ENCODE measurements at places on chromosomes 7 and 10.

GRCh38 chr7:1011297-1012003 is 28.5 kb downstream of the CYP2W1 start:
- no peak for DNase-seq

DNA sequence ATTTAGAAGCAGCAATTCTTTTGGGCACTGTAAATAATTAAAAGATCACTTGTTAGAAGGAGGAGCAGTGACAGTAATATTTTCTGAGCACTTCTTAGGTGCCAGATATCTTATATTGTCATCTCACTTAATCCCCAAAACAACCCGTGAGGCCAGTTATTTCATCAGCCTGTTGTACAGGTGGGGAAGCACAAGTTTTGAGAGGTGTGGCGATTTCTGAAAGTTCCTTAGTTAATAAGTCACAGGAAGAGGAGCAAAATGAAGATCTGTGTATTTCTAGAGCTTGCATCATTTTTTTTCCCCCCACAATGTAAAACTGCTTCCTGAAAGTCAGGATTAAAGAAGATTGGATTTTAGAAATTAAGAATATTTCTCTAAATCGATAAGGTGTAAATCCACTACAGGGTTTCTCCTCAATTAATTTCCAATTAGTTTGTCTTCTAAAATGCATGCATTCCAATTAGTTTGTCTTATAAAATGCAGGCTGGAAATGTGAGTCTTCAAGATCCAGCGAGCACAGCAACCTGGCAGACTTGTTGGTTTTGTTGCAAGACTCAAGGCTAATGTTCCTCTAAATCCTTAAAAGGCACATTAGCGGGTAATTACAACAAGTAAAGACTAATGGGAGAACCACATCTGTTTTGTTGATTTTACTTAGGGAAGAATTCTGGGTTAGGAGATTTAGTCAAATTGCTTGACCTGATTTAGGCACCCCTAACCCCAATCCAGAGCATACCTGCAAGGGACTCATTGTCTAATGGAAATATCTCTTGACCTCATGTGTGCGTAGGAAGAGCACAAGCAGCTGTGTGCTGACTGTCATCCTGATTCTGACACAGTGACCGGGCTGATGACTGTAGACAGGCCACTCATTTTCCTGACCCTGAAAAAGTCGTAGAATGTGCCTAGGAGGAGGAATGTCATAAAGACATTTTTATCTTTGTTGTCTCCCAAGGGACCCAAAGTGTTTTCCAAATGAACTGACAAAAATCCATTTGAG is 272.0 kb downstream of the BAMBI start:
- DNase-seq, result no peak

DNA sequence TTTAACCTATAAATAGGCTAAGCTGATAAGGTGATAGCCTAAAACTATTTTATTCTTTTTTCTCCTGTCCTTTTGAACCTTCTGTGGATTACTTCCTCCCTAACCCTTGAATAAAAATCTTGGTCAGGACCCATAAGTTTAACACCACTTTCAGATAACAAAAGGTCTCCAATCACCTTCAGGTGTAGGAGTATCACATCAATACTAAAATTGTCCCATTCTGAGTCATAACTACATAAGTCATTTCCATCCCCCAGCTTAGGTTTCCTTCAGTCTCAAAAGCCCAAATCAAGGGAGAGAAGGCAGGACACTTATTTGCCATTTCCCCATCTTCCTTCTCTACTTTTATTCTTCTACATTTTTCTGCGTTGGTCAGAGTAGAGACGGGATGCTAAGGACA is 56.9 kb upstream of the WNT16 start:
- DNase-seq, result no peak

DNA sequence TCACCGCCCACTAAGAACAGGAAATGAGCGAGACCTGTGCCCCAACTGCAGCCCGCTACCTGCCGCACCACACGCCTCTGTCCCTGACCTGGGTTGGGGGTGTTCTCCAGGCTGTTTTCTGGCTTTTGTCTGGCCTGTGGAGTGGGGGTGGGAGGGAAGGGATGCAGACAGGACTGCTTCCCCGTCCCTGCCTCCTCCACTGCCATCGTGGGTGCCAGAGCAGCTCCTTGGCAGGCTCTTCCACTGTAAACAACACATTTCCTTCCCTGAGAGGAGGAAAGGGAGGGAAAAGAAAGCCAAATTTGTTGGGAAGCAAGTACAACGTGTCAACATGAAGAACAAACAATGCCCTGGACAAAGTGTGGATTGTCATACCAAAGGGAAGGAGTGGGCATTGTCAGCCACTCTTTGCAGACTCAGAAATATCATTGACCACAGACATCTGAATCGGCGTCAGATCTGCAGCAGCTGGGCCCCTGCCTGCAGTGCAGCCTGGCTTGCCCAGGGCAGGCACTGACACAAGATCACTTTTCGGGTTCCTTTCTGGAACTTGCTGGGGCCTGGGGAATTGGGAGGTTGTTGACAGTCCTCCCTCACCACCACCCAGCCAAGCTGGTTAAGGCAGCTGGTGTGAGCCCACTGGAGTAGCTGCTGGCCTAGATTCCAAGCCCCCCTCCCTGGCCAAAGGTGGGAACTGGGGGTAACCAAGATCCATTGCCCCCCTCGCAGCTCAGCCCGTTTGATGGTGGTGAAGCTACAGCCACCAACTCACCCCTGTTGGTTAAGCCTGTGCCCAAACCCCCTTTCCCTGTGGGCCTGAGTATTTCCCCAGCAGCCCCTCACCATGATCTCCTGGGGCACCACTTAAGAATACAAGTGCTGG is 22.6 kb upstream of the TRIM8 start:
- no peak for DNase-seq

DNA sequence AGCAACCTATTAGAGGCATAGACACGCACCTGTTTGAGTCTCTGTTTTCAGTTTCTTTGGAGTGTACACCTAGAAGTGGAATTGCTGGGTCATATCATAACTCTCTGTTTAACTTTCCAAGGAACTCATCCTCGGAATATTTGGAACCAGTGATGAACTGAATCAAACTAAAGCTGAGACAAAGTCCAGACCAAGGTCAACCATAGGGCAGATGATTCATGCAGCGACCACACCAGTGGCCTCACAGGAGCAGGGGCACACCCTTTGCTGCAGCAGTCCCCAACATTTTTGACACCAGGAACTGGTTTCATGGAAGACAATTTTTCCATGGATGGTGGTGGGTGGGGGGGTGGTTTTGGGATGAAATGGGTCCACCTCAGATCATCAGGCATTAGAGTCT is 4.9 kb upstream of the OPTN start:
- no peak for DNase-seq

- no peak for DNase-seq
Observed at GRCh38 chr7:116912269-116912909, 40.9 kb upstream of the ST7 start.

DNA sequence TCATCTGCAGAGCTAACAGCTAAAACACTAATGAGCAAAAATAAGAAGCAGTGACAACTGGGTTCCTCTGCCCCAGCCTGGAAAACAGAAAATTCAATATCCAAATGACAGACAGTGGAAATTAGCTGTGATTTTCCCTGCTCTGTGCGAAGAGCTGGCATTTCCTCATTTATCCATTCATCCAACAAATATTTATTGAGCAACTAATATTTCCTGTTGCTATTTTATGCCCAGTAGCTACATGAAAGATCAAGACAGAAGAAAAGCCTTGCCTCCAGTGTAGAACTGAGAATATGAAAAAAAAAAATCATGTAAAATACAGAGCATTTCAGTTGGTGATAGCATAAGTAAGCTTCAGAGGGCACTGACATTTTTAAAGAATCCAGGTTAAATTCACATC is 140.9 kb downstream of the ABCA13 start:
- DNase-seq, result no peak

DNA sequence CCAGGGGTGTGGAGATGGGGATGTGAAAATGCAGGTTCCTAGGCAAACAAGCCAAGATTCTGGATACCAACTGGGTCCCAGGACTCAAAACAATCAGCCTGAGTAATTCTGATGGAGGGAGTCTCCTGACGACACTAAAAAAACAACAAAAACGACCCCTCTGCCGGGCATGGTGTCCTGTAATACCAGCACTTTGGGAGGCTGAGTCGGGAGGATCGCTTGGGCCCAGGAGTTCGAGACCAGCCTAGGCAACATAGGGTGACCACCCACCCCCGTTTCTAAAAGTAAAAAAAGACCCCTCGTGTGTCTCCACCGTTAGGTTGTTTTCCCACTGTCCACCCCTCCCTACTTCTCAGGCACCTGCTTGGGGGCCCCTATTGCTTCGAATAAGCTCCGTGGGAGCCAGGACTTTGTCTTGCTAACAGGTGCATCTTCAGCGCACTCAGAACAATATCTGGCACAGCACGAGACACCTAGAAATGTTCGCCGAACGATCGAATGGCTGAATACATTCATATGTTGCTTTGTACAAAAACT is 743 bp upstream of the NRF1 start:
- DNase-seq, result no peak

DNA sequence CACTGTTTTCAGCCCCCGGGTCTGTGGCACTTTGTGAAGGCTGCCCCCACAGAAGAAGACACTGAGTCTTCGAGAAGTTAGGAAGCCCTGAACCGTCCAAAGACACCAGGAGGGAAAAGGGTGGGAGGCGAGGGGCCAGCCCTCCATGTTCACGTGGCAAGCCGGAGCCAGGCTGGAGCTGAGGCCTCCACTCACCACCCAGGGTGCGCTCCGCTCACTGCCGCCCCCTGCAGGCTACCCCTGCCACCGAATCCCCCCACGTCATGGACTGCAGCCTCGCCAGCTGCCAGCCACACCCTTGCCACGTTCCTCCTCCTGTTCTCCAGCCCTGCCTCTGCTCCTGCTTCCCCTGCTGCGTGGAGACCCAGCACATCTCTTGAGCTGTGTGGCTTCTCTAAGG is 59.0 kb upstream of the EN2 start:
- DNase-seq, result no peak

GRCh38 chr10:90328896-90329295 is 528.9 kb downstream of the HTR7 start:
- DNase-seq, result no peak

DNA sequence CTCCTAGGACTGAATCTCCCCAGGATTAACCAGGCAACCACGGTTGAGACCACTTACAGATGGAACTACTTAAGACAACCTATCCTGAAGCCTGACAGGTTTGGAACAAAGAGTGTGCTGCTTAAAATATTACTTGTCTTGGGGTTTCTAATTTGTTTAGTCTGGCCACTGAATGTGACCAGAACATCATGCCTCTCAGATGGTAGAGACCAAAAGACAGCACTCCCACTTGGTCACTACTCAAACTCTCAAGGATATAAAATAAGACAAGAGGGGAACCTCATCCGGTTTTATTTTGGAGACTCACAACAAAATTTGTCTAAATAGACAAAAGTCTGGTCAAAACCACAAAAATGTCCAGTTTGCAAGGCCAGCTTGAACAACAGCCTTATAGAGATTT is 15.3 kb downstream of the MRPL32 start:
- no peak for DNase-seq

- no peak for DNase-seq
Observed at GRCh38 chr7:121985476-121986030, 112.6 kb downstream of the PTPRZ1 start.

GRCh38 chr7:1645476-1645875 is 24.6 kb upstream of the ELFN1 start:
- DNase-seq, result no peak

DNA sequence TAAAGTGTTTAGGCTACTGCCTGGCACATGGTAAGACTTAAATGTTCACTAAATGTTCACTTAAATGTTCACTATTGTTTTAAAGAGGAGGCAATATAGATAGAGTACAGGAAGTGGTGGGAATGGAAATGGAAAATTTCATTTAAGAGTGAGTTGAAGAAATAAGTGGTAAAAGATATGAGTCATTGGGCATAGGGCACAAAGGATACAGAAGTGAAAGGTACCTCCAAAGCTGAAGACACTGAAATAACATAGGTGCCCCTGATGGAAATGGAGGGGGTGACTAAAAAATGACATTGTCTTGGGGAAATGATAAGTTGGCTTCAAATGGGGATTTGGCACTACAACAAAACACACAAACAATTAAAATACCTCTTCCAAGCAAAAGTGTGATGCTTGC is 5.2 kb upstream of the FRA10AC1 start:
- no peak for DNase-seq

- DNase-seq, result no peak
Observed at GRCh38 chr7:46811529-46811928, 770.4 kb downstream of the TNS3 start.

DNA sequence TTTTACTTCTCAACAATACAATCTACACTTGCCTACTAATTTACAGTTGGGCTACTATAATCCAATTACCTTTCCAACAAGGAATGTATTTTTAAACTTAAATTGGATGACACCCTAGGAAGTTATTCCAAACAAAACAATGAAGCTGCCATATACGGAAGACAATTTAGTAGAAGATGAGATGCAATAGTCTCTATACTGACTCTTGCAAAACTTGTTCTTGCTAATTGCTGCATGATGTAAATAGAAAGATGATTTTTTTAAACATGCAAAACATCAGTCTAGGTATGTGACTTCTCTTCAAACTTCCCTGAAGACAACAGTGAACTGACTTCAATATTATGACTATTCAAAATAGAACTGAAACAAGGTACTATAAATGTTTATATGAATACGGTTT is 17.6 kb downstream of the NT5C3A start:
- DNase-seq, result no peak

GRCh38 chr7:77575187-77575586 is 38.1 kb downstream of the PTPN12 start:
- DNase-seq, result no peak

DNA sequence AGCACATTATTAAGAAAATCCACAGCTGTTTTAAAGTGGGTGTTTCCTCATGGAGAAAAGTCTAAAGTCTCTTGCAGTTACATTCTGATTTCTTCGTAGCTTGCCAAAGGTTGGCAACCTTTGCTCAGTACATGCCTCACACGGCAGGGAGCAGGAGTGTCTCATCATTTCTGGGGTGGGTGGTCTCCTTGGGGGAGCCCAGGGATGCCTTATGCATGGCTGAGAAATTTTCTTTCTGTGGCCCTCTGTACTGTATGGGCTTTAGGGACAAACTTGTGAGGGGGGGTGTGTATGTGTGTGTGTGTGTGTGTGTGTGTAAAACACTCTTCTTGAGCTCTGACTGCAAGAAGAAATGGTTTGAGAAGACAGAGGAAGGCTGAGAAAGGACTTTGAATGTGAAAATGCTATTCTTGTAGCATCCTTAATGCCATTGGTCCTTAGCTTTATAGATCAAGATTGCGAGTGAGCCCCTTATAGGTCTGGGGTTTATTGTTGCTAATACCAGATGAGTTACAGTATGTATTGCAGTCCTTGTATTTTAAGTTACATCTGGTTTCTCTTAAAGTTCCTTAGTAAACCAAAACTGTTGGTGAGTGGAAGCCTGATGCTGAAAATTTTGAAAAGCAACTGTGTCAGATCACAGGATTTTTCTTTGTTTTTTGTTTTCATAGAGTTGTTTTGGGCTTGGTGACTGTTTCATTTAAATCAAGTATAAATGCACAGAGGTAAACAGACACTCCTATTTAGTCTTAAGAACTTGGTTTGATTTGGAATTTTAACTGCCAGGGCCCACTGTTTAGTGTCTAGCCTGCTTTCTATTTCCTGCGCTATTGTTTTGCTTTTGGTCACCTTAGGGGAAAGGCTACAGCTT is 242.0 kb downstream of the BICC1 start:
- no peak for DNase-seq

Data from GM12892 (cell line).